Activated CD8-positive, alpha-beta memory T cell treated with anti-CD3 and anti-CD28 coated beads, Interleukin-2, amount 10 ng/mL, durations not matched to agents 7 days and 5 days (primary cell): ENCODE measurements at places on chromosomes 11 and 22. TPM values are rescaled to one million over a fixed set of nuclear protein-coding genes. Genes with fewer than 3 reads are reported as not detected.

NFRKB gene
- 31.8 TPM for total RNA-seq

JAML gene
- total RNA-seq: 139 TPM

DNA sequence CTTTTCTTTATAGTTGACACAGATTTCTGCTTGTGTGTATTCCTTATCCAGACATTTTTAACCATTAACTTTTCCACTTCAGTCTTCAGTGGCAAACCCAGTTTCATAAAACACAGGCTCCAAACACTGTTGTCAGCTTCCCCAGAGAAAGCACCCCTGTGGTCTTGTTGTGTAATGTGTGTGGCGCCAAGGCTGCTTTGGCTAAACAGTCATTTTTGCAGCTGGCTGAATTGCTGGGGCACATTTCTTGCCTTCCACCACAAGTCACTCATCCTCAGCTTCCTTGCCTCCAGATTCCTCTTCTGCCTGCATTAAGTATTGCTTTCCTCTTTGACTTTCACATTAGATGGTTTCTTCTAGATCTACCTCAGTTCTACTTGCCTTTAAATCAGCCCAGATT, 40.5 kb downstream of the ARHGAP1 start:
- peaks cover 8% of the 10 kb centered on the region for H3K4me1 ChIP-seq
- no peaks in the 10 kb centered on the region for H3K27me3 ChIP-seq
- DNase-seq: no peak
- no peak overlapping the region for H3K4me3 ChIP-seq
- peak overlapping the region; percentile 3 for H3K27ac ChIP-seq

- no peak overlapping the region for H3K4me3 ChIP-seq
- H3K27me3 ChIP-seq: no peaks in the 10 kb centered on the region
- H3K36me3 ChIP-seq: peaks cover 4% of the 10 kb centered on the region
- no peak overlapping the region for H3K27ac ChIP-seq
- DNase-seq: no peak
Observed at GRCh38 chr11:10032935-10033334, 261.1 kb downstream of the SBF2 start.

GRCh38 chr11:35427071-35427470, 7.7 kb upstream of the SLC1A2 start:
- peaks cover 71% of the 10 kb centered on the region for H3K27me3 ChIP-seq
- H3K4me3 ChIP-seq: no peak overlapping the region
- H3K27ac ChIP-seq: no peak overlapping the region
- no peaks in the 10 kb centered on the region for H3K36me3 ChIP-seq

GRCh38 chr22:49761836-49762235, 65.8 kb downstream of the BRD1 start:
- no peaks in the 10 kb centered on the region for H3K36me3 ChIP-seq
- H3K4me3 ChIP-seq: no peak overlapping the region
- no peak for DNase-seq

DNA sequence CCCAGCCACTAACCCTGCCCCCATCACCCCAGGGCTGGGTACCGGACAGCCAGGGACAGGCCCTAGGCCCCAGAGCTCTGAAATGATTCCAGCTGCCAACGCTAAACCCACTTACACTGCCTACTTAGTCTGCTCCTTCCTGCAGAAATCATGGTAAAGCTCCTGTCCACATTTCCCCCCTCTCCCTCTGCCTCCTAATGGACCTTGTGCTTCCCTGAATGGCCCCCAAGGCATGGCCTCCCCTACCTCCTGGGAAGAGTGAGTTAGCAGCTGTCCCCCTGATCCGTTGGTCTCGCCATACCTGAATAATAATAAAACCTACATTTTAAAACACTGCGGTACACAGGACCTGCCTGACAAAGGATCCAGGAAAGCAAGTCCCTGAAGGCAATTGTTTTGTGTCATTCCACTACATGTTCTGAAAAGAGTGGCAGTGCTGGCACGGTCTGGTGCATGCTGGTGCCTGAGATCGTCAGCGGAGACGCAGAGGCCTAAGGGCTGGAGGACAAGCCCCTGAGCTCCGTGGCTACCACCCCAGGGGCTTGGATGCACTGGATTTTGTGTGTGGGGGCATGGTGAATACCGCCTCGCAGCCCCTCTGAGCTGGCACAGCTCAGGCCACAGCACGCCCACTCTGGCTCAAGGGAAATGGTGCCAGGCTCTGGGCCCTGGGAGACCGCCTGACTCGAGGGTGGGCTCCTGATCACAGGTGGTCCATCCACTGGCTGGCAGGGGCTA, 186.3 kb downstream of the CTTN start:
- H3K27ac ChIP-seq: no peak overlapping the region
- no peak for DNase-seq
- H3K4me1 ChIP-seq: peaks cover 2% of the 10 kb centered on the region

DNA sequence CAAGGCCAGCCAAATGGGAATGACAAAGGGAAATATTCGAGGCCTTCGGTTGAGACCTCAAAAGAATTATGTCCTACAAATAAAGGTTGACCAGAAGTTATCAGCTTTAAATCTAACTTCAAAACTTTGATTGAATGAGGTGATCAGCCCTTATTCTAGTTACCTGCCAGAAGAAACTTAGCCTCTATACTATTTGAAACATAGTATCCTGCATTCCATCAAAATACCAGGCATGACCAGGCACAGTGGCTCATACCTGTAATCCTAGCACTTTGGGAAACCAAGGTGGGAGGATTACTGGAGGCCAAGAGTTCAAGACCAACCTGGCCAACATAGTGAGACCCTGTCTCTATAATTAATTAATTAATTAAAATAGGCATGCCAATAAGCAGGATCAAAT, 44.3 kb upstream of the ADORA2A start:
- no peak overlapping the region for H3K4me3 ChIP-seq
- peaks cover 19% of the 10 kb centered on the region for H3K4me1 ChIP-seq
- H3K36me3 ChIP-seq: peaks cover 24% of the 10 kb centered on the region
- no peak for DNase-seq
- H3K27me3 ChIP-seq: no peaks in the 10 kb centered on the region

DNA sequence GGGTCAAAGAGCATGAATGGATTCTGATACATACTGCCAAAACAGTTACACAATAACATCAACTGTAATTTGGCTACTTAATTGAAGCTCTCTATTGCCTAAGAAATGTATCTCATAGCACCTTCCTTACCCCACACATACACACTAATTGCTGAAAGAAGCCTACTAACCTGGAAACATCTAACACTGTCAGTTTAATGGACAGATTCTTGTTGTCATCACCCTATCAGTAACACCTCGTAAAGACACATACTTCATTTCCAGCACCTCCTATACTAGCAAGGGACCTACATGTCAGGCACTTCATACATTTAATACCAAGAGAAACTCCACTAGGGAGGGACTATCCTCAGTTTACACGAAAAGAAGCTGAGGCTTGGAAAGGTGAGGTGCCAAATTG, 9.9 kb downstream of the NAP1L4 start:
- DNase-seq: no peak
- H3K4me3 ChIP-seq: no peak overlapping the region
- H3K27me3 ChIP-seq: no peaks in the 10 kb centered on the region
- peaks cover 42% of the 10 kb centered on the region for H3K36me3 ChIP-seq
- H3K4me1 ChIP-seq: peaks cover 65% of the 10 kb centered on the region

- no peaks in the 10 kb centered on the region for H3K4me1 ChIP-seq
- H3K27me3 ChIP-seq: peaks cover 47% of the 10 kb centered on the region
- H3K27ac ChIP-seq: no peak overlapping the region
- DNase-seq: no peak
Observed at GRCh38 chr11:45667929-45668680, 2.7 kb upstream of the CHST1 start.
